ENCODE measurements at places on chromosomes 5 and 9.

GRCh38 chr5:155193483-155194107 is 180.0 kb downstream of the KIF4B start:
- no peak for DNase-seq

- DNase-seq, result no peak
These were observed 451.4 kb downstream of the ZSWIM6 start for GRCh38 chr5:61783481-61783880.

DNA sequence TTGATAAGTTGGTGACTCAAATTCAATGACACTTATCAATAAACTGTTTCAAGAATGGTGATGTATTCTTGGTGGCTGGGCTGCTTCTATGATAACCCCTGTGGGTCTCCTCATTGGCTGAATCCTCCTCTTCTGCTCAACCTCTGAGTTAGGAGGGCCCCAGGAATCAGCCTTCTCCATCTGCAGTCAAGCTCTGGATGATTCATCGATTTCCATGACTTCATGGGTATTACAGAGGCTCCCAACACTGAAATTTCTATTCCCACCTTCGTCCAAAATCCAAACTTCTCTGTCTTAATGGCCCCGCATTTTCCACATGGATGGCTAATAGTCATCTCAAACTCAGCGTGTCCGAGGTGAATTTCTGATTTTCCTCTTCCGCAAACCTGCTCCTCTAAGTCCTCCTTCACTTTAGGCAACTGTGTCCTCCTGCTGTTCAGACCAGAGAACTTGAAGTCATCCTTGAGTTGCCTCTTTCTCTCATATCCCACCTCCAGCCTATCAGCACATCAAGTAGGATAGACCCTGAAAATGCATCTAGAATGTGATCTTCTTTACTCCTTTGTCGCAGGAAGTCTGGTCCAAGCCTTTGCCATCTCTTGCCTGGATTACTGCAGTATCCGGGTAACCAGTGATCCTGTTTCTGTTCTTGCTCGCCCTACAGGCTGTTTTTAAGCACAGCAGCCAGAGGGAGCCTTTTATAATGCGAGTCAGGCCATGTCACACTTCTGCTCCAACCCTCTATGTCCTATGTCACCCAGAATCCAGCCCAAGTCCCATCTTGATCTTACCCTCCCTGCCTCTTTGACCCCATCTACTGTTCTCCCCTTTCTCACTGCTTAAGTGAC is 41.4 kb upstream of the IL7R start:
- DNase-seq, result no peak

DNA sequence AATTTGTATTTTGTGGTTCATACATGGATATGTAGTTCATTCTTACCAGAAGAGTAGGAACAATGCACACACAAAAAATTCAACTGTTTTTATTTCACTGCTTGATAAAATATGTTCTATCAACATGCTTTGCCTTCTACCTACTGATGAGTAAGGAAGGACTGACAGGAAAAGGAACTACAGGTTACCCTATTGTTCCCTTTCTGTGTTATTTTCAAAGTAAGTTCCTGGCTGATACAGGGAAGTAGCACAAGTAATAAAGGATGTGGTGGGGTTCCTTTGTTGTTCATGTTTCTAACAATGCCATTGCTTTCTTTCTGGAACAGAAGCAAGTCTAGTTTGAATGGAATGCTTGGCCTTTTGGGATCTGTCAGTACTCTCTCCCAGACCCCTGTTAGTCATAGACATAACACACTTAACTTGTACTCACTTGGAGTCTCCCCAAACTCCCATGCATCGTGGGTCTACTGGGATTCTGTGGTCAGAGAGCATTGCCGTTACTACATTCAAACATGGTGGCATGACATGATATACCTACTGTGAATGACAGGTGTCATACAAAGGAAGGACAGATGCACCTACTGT is 20.2 kb upstream of the ALDOB start:
- DNase-seq, result no peak

DNA sequence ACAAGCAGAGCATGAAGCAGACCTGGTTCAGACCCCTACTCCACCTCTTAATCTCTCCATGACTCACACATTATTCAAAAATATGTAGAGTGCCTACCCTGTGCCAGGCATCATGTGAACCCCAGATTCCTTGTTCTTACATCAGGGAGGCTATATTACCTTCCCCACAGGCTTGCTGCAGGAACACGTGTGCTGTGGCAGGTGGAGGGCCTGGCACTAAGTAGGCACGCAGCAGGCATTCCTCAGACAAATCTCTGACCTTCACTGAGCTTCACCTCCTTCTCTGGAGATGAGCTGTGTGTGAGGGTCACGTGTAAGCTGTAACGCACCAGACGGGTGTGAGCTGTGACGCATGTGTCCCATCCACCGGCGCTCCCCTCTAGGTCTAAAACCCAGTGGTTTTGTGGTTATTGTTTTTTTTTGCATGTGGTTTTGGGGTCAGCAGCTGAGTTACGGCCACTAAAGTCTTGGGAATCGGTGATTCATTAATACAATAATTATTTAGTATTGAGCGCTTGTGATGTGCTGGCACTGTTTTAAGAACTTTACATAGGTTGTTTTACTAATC is 30.3 kb downstream of the ANGPTL2 start:
- DNase-seq, result no peak

GRCh38 chr5:120803282-120803681 is 339.2 kb downstream of the PRR16 start:
- no peak for DNase-seq

DNA sequence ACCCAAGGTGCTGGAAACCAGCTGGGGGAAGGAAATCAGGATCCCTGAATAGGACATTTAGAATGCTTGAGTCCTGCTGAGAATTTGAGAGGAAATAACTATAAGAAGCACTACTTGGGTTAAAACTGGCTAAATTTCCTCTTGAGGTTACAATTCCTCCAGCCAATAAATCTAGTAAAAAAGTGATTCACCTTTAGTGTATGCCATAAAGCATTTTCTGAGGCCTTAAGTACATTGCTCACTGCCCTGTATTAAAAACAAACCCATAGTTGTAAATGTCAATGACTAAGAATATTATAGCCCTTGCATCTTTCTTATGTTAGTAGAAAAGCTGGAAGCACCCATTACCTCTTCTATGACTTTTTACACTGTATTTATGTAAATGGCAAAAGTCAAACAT is 634.7 kb upstream of the ARRDC3 start:
- DNase-seq, result no peak

DNA sequence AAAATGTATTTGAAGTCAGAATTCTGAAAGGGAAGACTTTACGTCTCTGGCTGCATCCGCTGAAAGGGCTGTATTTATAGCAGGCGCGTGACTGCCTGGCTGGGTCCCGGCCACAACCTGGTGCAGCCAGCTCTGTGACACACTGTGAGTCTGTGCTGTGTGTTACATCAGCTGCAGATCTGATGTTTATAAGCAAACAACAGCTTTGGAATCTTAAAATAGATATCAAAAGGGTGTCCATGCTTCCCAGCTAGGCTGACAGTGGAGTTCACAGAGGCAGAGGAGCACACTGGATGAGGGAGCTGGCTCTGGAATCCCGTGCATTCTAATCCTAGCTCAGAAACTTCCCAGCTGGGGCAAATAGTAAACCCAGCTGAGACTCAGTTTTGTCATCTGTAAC is 433.4 kb upstream of the BRINP1 start:
- no peak for DNase-seq

- no peak for DNase-seq
These were observed at the start of gene PTGES for GRCh38 chr9:129752900-129753729. Gene PTGES (minus strand): TSS chr9:129753042. CDS start chr9:129753012, 30 bp downstream.

GRCh38 chr9:108417726-108418125 is 438.1 kb downstream of the ACTL7B start:
- no peak for DNase-seq

DNA sequence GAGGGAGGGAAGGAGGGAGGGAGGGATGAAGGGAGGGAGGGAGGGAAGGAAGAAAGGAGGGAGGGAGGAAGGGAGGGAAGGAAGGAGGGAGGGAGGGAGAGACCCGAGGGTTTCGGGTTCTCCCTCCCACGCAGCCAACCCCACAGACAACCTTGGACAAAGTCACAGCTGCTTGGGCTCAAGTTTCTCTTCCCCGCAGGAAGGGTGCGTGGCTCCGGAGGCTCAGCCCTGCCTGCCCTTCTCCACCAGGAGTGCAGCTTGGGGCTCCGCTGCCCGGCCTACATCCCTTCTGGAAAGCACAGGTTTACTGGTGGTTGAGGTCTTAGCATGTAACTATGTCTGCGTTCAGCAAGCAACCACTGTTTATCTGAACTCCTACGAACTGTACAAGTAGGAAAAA is 15.0 kb downstream of the SLC12A7 start:
- DNase-seq, result no peak

GRCh38 chr5:57190593-57190992 is 16.7 kb downstream of the GPBP1 start:
- DNase-seq, result no peak

DNA sequence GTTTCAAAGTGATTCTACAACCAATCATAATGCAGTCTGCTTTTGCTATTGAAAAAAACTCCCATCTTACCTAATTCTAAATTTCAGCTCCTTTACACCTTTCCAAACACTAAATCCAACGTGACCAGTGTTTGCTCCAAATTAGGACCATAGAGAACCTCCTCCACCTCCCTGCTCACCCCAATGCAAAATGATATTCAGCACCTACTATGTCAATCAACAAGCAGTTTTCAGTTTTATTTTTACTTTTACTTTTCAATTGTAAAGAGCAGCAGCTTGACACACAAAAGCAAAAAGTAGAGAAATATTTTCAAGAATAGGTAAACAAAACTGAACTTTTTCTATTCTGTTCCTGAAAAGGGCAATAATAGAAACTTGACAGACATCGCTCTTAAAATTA is 3.4 kb downstream of the FAM13B start:
- no peak for DNase-seq
